ENCODE measurements at places on chromosomes 6 and 20.

DNA sequence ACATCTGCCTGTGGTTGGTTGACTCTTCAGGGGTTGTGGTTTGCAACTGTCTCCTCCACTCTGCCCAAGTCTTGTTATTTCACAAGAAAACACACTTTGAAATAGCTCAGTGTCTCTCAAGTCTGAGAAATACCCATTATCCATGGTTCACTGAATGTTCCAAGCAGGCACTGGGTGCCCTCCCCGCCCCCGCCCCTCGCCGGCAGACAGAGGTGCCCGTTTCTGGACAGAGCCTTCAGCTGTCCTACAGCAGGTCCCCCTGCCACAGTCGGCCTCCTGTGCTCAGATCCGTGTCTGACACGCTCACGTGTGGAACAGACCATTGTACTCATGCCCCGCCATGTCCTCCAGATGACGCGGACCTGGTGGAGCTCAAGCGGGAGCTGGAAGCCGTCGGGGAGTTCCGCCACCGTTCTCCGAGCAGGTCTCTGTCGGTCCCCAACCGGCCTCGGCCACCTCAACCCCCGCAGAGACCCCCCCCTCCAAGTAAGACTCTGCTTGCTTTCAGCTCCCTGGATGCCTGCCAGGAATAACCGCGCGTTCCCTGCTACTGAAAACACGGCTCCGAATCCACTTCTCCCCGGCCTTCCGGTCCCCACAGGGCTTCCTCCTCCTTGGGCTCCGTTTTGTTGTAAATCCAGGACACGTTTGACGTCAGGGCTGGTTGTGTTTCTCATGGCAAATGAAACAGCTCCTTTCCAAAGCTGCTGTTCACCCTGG is 81.4 kb downstream of the SERAC1 start:
- DNase-seq: peak; percentile 27

GRCh38 chr20:11851646-11852045 is 66.0 kb upstream of the BTBD3 start:
- DNase-seq: no peak

GRCh38 chr6:32271429-32271828 is 47.6 kb upstream of the NOTCH4 start:
- no peak for DNase-seq

DNA sequence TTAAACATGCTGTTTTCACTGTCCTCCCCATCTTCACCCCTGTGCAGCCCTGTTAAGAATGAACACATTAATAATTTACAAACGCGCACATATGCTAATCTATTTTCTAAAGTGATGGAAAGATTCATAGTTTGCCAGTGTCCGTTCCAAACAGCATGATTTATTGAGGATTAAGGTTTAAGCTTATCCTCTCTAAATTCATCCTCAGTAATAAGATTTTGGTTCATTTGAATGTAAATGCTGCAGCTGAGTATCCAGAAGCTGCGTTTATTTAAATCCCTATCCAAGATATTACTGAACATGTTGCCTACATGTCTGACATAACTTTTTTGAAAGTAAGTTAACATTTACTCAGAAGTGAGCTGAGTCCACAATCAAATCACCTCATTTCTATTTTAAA is 42.8 kb upstream of the FAM135A start:
- DNase-seq: no peak

DNA sequence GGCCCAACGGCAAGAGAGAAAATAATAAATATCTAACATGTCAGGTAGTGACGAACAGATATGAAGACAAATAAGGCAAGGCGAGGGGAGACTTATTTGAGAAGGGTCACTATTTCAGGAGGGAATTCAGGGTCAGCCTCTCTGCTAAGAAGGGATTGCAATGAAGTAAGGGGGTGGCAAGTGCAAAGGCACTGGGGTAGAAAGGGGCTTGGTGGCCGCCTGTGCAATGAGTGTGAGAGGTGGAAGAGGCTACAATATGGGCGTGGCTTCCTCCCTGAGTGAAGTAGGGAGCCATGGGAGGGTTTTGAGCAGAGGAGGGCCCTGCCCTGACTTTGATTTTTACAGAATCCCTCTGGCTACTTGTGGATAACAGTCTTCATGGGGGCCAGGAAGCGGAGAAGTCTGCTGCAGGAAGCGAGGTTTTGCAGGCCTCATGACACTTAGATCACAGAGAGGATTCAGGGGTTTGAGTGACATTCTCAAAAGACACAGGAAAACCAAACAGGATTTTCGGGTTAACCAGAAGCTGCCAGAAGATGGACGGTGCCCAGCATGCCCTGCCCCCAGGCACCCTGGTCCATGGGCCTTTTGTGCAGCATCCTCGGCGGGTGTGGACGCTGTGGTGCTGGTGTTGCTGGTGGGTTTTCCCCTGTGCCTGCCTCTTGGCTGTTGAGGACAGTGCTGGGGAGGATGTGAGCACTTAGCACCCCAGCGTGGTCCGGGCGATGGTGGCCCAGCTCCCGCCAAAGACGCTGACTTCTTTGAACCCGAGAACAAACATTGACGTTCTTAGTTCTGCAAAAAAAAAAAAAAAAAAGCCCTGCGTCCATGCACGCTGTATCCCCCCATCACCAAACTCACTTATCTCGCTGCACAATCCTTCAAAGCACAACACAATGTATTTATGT is 124.2 kb upstream of the PTPN1 start:
- DNase-seq: no peak

DNA sequence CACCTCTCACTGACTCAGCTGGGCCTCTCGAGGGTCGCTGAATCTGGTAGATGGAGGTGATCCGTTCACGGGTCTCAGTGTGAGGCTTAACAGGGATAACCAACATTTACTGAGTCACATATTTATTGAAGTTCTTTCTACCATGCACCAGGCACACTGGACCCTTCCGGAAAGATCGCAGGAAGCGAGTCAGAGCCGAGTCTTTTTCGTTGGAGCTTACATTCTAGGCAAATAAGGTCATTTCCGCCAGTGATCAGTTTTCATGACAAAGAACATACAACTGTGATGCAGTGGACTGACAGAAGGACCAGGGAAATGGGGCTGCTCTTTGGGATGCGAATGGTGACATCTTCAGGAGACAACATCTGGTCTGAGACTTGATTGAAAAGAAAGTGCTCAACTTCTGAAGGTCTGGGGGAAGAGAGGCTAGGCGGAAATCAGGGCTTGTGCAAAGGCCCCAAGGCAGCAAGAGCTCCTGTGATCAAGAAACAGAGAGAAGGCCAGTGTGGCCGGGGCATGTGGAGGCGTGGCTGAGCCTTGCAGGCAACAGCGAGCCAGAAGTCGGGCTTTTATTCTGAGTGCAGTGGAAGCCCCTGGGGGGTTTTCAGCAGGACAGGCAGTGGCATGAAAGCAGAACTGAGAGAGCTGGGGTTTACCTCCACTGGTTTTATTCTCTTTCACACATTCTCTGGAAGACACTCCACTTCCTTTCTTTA is 56.7 kb downstream of the APCDD1L start:
- no peak for DNase-seq

DNA sequence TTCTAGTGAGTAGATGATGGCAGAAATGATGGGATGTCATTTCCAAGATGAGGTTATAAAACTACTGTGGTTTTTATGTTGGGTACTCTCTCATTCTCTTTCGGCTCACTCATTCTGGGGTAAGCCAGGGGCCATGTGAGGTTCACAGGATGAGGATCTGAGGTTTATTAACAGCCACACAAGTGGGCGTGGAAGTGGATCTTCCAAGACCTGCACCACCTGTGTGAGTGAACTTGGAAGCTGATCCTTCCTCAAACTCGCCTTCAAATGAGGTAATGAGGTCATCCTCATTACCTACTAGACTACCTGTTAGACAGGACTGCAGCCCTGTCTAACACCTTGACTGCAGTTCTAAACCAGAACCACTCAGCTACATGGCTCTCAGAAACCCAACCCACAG is 45.1 kb upstream of the TAGAP start:
- no peak for DNase-seq

DNA sequence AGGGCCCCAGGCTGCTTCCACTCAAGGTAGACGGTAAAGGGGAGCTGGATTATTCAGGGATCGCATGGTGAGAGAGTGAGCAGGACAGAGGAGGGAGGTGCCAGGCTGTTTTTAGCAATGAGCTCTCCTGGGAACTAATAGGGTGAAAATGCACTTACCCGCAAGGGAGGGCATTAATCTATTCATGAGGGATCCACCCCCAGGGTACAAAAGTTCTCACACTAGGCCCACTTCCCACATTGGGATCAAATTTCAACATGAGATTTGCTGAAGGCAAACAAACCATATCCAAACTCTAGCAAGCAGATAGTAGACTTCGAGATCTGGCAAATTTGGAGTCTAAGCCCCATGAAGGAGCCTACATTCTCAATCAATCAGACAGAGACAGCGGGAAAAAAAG is 408.6 kb downstream of the RNF144B start:
- DNase-seq: no peak

GRCh38 chr6:40400738-40401137 is 186.4 kb downstream of the LRFN2 start:
- DNase-seq: no peak

DNA sequence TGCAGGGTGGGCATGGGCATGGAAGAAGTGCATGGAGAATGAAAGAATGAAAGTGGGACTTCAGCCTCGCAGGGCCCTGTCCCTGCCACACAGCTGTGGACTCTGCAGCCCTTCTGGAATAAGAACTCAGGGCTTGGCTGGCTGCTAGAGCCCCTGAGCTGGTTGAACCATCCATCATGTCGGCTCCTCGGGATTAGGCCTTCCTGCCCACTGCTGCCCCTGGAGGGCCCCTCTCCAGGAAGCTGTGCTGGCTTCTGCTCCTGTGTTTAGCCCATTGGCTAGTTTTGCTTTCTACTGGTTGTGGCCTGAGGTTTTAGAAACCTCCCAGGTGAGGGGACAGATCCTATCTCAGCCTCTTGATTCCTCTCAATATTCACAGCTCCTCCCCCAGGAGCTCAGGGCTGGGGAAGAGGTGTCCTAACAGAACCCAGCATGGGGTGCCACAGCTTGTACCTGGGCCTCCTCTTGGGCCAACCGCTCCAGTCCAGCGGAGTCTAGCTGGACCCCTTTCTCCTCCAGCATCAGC is 7.9 kb downstream of the AARS2 start:
- DNase-seq: no peak

- no peak for DNase-seq
Measured at GRCh38 chr20:22681591-22682248, 97.3 kb upstream of the FOXA2 start.

GRCh38 chr6:29995340-29995777 is 53.0 kb downstream of the HLA-A start:
- DNase-seq: no peak

DNA sequence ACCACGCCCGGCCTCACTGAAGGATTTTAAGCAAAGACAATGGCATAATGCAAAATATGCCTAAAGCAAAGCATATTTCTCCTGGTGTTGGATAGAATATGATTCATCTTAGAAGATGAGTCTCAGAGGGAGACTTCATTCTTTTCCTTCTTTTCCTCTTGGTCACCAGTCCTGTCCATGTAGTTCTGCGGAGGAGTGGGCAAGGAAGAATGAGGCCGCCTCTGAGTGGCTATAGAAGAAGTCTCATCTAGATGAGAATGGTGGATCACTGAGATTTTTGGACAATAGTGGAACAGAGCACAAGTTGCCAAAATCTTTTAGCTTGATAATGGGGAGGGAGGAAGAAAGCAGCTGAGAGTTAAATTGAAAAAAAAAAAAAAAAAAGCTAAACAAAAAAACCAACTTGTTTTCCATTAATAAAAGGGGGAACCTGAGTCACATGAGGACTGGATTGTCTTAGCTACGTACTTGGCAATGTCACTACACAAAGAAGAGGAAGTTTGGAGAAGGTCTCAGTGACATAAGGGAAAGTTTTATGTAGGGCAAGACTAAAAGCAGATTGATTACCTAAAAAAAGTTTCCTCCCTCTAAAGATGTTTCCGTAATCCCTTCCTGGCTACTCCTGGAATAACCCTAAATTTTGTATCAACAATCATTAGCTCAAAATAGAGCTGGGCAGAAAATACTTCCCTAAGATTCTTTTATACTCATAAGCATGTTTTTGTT is 6.0 kb downstream of the CD83 start:
- DNase-seq: peak; percentile 39

- no peak for DNase-seq
Measured at GRCh38 chr20:17912916-17913315, 55.7 kb downstream of the SNX5 start.

- DNase-seq: no peak
Measured at GRCh38 chr20:56595746-56596475, 33.2 kb upstream of the TFAP2C start.

DNA sequence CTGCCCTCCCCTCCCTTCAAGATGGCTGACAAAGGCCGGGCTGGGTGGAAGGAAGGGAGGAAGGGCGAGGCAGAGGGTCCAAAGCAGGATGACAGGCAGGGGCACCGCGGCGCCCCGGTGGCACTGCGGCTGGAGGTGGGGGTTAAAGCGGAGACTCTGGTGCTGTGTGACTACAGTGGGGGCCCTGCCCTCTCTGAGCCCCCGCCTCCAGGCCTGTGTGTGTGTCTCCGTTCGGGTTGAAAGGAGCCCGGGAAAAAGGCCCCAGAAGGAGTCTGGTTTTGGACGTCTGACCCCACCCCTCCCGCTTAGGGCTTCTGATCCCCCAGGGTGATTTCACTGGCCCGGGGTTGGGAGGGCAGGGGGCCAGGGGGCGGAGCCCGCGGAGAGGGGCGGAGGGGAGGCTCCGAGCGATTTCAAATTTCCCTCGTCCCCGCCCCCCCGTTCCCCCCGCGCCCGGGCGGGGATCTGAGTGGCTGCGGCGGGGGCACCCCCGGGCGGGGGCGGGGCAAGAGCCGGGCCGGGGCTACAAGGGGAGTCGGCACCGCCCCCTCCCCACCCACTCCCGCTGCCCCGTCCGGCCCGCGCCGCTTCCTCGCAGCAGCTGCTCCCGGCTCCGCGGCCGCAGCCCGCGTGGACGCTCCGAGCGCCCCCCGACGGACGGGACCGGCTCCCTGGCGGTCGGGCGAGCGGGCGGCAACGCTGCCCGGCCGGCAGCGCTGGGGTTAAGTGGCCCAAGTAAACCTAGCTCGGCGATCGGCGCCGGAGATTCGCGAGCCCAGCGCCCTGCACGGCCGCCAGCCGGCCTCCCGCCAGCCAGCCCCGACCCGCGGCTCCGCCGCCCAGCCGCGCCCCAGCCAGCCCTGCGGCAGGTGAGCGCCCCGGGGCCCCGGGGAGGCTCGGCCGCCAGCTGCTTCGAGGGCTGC is at the start of gene DNMT3B:
Gene DNMT3B (plus strand): TSS at position 555 of the 923 bp plus-strand sequence. CDS start 17,939 bp downstream, outside the sequence.
- peak; percentile 56 for DNase-seq

DNA sequence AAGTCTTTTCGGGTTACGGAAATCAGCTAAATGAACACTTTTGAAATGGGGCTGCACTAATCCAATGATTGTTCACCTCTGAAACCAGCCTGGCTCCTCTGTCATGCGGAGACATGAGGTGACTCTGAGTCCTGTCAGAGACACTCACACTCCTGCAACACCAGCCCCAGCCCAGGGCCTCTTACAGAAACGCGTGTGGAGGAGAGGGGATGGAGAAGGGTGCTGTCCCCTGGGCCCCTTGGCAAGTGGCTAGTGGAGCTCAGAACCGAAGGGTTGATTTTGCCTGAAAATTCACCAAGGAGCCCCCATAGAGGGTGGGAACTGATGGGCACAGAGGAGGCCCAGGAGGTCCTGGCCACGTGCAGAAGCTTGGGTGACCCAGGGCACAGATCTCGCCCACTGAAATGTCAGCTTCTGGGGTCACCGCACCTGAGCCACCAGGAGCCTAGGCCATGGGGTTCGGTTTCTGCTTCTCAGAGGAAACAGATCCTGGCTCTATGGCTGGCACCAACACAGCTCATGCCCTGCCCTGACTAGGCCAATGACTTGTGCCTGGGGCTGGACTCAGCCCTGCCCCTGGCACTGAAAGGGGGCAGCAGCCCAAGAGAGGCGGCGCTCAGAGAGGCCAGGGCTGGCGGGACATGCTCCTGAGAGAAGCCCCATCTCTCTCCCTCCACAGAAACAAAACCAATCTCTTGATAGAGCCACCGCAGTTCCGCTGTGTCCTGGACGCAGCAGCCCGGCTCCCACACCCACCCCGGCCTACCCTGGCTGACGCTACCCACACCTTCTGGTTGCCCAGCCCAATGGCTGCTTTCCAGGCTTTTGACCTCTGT is 144.7 kb downstream of the ERMARD start:
- DNase-seq: no peak

Measured in putamen (tissue), 1 donor.